ENCODE measurements at places on chromosomes 5 and 9. TPM values are rescaled to one million over a fixed set of nuclear protein-coding genes. Genes with fewer than 3 reads are reported as not detected.

GRCh38 chr9:17528859-17529258, 50.0 kb upstream of the SH3GL2 start:
- no peak for DNase-seq

DNA sequence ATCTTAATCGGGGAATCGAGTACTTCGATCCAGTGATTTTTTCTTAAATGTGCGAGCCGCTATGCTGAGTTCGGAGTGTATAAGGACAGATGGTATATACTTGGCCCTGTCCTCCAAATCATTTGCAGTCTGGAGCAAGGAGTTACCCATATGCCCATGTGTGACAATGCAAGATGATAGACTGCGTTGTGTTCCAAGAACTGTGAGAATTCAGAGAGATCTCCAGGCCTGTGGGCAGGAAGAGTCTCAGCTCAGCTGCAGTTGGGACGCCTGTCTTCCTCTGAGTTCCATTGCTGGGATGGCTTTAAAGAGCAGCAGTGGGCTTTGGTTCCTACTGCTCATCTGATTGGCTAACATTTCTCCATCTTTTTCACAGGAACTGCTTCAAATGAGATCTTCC, 106.6 kb downstream of the ADAMTS16 start:
- DNase-seq = no peak

DNA sequence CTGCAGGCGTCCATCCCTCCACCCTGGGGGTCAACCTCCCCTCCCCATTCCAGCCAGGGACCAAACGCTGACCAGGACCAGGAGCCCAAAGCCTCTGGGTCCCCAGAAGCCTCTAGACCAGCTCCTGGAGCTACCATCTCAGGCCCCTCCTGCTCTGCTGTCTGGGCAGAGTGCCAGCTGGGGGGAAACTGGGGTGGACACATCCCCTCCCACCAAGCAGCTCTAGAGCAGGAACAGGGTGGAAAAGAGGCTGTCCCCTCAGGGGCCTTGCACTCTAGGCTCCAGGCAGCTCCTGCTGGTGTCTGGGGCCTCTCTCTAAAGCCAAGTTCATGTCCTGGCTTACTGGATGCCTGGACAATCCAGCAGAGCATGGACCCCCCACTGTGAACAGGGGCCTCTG, 4.4 kb downstream of the SSNA1 start:
- no peak for DNase-seq

- no peak for DNase-seq
Observed at GRCh38 chr9:125202846-125203618, 2.7 kb downstream of the RABEPK start.

The SLC45A2 gene
- 0.45 TPM for total RNA-seq

The ENG gene
- 8.1 TPM for total RNA-seq

The CCDC127 gene
- total RNA-seq = 10.2 TPM

DNA sequence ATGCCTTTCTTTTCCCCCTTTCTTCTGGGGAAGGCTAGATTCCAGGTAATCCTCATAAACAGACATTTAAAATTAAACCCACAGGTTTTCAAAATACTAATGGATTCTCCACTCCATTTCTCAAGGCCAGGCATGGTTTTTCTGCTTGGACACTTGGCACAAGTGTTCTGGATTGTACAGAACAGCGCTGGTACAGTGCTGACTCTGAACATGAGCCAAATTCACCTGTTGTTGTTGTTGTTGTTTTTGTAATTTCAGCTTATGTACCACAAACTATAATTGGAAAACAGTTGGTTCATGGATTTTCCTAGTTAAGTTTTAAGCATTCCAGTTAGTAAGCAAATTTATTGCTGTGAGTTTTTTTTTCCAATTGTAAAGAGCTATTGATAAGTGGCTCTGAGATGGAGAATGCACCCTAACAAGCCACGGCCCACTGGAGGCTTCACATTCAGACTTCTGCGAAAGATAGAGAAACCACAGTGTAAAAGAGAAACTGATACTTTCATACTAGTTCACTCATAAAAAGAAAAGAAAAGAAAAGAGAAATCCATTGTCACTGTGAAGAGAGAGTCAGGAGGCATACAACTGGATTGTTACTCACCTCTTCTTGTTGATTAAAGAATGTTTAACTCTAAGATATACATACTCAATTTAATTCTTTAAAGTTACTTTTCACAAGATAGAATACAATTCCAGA, 16.2 kb upstream of the ITGA1 start:
- no peak for DNase-seq

The ADAMTSL1 gene
- total RNA-seq = 45.2 TPM

DNA sequence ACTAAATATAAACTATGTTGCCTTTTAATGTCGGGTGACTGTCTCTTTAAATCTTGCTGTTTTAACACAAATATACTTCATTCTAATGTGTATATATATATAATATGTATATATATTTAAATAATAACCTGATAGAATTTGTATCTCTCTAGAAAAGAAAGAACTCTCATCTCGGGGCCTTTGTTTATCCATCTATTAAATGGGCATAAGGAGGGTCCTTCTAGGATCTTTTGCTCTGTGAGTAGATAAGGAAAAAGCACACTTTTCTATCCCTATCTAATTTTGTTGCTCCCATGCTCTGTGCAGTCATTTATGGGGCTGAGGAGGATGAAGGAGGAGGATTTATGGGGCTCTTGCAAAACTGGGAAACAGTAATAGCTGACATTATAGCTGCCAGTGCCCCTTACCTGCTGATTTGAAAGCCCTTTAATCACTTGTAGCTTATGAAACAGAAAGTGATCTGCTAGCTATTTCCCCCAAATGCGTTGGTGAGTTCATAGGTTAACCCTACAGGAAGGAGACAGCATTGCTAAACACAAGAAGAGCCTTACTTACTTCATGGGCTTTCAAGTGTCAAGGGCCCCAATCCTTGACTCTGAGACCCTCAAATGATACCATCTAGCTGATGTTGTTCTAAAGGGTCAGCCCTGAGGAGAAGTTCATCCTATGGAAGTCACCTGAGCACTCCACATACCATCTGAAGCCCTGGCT, 5.8 kb upstream of the PPARGC1B start:
- no peak for DNase-seq

- no peak for DNase-seq
Observed at GRCh38 chr9:114988962-114989599, 58.7 kb upstream of the TNFSF8 start.

The FOXD4 gene
- 0.35 TPM for total RNA-seq

DNA sequence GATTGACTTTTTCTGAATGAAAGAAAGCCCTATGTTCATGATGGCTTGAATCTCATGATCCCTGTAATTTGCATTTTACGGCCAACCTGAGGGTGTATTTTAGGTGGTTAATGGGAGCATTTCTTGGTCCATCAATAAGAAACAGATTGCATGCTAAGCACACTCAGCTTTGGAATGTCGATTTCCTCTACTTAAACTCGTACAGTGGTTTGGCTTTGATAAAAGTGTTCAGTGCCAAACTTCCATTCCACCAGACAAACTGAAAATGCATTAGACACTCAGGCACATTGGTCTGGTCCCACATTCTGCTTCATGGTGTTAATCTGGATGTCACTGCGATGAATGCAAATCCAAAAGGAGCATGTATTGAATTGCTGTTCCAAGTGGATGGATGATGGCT, 77.0 kb downstream of the VCAN start:
- no peak for DNase-seq

GRCh38 chr5:150263801-150264621, 25.6 kb downstream of the CAMK2A start:
- no peak for DNase-seq

- no peak for DNase-seq
Observed at GRCh38 chr5:136646915-136647314, 281.6 kb upstream of the TRPC7 start.

GRCh38 chr5:173880306-173880985, 7.7 kb upstream of the CPEB4 start:
- DNase-seq = no peak

DNA sequence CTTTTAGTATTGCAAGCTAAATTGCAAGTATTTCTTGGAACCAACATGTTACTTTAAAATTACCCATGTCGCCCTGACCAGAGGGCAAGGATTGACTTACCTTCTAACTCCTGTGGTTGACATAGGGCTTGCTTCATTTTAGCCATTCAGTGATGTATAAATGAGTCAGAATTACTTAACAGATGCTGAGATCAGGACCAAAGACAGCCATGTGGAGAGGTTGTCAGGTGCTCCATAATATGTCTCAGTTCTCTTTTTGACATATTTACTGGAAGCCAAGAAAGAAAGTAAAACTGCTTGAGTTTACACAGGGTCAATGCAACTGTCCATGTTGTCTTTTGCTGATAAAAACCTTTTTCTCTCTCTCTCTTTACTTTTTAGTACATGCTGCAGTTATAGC, 33.2 kb downstream of the F2RL2 start:
- DNase-seq = no peak

The ANKRD55 gene
- total RNA-seq = 0.18 TPM
